NCI-H2171 treated with DMSO at 0.1 percent for 48 hours (cell line): ENCODE measurements at places on chromosomes 16 and 17.

GRCh38 chr16:3148256-3149192 lies 13.7 kb downstream of the ZNF213 start:
- no peak for DNase-seq

DNA sequence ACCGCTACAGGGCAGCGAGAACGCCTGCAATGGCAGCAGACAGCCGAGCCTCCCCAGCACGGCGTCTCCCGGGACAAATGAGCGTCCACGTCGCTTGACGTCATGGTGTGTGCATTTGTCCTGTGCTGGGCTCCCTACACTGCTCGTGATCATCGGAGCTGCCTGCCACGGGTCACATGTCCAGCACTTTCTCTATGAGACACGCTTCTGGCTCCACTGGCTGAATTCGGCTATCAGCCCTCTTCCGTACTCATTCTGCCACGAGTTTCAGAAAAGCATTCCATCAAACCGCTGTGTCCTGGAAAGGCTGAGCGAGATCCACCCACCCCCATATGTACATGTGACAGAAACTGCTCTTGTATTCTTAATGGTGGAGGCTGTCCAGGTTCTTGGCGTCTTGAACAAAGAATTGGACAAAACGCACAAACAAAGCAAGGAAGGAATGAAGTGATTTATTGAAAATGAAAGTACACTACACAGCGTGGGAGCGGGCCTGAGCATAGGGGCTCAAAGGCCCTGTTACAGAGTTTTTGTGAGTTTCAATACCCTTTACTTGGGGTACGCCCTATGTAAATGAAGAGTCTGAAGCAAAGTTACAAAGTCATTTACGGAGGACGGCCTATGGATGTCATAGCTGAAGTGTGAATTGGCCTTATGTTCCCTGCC lies 28.5 kb upstream of the SHCBP1 start:
- DNase-seq: no peak

DNA sequence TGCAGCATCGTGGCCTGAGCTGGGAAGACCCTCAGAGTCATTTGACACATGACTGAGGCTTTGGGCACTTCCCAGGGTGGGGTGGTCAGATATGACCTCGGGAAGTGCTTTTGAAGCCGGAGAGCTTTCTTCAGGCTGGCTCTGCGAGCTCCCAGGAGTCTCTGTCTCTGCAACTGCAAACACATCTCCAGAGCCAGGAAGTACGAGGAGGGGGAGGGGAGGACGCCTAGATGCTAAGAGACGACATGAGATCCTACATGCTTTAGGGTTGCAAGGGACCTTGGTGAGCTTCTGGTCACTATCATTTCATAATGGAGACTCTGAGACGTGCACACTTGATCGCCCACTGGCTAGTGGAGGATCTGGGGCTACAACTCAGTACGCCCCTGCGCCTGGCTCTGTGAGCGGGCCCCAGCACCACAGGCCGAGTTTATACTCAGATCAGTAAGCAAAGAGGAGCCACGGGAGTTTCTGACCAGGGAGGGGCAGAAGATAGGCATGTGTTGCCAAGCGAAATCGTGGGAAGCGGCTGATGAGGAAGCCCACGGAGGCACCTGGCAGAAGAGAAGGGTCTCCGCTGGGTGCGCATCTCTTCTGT lies 527 bp upstream of the MGAT5B start:
- DNase-seq: no peak

GRCh38 chr16:70600730-70601129 lies 45.6 kb upstream of the IL34 start:
- DNase-seq: no peak

GRCh38 chr17:77373299-77374169 lies 232.8 kb downstream of the SEC14L1 start:
- DNase-seq: peak; percentile 41

- DNase-seq: no peak
Observed at GRCh38 chr16:652454-653305, 3.5 kb downstream of the WDR90 start.

- DNase-seq: no peak
Observed at GRCh38 chr17:2250140-2251095, 53.2 kb downstream of the SMG6 start.

DNA sequence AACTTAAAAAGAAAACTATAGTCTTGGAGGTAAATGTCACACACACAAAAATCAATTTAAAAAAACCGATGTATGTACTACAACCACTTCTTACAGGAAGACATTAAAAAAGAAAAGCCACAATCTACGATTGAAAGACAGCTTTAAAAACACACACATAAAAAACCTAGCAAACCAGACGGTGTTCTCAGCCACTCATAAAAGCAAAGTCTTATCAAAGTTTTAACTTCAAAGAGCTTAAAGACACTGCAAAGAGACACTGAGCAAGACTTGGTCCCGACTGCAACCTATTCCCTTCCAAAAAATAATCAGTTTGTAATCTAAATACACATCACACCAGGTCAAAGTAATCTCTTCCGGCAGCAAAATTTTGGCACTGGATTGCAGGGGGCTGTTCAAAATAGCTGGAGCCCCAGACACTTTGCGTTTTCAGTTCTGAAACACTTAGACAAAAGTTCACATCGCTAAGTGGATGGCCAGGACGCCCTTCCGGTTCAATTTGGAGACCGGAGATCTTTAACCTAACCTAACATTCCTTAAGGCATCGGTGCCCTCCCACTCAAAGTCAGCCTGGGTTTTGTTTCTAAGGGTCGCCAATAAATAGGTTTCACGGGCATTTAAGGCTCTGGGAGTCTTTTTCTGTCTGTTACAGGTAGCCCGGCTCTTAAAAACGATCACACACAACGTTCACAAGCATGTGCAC lies 2.6 kb downstream of the ZCCHC14 start:
- no peak for DNase-seq

GRCh38 chr16:50838885-50839284 lies 97.0 kb downstream of the CYLD start:
- DNase-seq: no peak

GRCh38 chr16:10754941-10755340 lies 11.3 kb downstream of the NUBP1 start:
- no peak for DNase-seq

- DNase-seq: no peak
Observed at GRCh38 chr16:84594725-84595038, 23.2 kb downstream of the COTL1 start.

DNA sequence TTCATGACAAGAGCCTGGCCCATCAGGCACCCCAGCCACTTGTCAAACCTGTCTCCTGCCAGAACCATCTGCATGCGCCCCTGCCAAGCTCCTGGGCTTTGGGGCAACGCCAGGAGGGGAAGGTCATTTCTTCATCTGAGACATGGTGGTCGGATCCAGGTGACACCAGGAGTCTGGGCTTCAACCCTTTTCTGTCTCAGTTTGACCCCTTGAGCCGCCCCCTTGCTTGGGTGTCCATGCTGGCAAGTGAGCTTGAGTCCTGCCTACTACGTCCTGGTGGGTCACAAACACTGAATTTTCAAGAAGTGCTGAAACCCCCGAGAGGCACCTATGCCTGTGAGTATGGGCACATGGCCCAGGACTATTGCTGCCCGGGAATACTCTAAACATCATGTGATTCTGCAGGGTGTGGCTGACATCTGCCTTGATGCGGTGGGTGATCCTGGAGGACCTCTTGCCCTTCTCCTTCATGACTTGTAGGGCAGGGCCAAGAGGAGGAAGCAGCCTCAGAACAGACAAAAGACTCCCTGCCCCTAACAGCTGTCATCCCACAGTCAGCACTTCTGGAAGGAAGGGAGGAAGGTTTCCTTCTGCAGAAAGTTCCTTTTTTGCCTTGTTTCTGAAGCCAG lies 43.4 kb downstream of the TNFRSF13B start:
- peak; percentile 40 for DNase-seq

GRCh38 chr17:27463235-27463677 lies 7.0 kb downstream of the KSR1 start:
- DNase-seq: no peak

DNA sequence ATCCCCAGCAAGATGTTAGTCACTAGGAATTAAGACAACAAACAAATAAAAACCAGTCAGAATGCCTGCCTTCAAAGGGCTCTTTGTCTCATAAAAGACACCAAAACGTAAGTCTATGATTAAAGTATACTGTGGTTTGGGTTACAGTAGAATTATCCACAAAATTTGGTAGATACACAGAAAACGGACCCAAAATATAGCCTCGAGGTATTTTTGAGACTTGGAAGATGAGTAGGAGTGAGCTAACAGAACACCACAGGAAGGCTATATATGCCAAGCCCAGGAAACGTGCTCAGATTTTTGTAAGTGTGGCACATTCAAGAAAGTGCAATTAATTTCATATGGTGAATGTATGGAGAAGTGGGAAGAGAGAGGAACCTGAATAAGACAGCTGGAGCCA lies 831.4 kb downstream of the CDH11 start:
- DNase-seq: no peak

DNA sequence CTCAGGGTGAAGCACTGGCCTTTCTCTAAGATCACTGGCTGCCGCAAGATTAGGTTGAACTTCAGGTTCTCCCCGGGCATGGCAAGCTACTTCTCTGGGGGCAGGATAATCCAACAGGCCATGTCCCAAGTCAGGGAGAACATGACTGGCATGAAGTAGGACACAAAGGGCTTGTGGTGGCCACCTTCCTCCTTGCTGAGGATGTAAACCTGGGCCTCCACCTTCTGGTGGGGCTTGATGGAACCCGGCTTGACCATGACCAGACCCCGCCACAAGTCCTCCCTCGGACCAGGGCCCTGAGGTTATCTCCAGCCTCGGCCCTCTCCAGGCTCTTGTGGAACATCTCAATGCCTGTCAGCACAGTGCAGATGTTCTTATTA lies 211.1 kb upstream of the WSB1 start:
- DNase-seq: no peak

GRCh38 chr16:60463986-60464385 lies 1572.3 kb downstream of the CDH8 start:
- no peak for DNase-seq

GRCh38 chr16:52229471-52229870 lies 317.5 kb downstream of the TOX3 start:
- no peak for DNase-seq

DNA sequence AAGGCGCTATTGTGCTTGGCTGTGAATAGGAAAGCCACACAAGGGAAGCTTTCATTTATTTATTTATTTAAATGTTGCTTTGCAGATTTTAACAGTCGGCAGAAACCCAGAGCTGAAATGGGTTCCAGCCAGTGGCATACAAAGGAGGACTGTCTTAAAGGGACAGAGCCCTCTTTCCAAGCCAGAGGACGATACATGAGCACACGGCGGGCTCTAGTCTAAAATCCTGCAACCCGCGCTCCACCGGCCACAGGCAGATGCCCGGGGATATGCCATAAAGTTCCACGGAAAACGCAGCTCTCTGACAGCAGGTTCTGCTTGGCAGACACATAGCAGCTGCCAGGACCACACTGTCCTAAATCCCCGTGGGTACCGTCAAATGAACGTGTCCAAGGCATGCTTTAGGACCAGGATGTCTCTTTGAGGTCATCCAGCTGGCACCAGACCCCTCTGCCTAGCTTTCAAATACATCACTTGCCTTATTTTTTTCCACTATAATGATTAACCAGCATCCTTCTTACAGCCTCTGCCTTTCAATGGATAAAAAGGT lies 64.6 kb downstream of the CYTH1 start:
- peak; percentile 49 for DNase-seq

DNA sequence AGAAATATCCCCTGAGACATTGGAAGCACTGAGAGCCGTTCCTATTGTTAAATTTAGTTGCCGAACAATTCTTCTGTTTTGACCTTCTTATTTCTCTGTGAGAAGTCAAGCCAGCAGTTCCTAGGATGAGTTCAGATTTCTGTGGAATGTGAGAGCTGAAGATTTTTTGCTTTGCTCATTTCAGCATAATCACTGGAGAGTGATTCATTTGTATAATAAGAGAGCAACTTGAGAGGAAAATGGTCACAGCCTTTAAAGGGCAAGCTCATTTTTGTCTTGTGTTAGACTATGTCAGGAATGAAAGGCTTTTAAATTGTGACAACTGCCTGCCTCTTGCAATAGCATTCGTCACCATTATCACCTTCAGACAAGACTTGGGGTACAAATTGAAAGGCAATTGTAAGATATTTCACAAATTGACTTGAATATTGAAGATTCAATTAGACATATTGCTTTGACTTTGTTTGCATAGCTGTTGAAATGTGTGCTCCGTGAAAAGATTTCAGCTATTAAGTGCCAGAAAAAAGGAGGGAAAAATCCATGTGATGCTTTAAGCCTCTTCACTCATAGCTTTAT lies 900.0 kb upstream of the GOT2 start:
- no peak for DNase-seq

DNA sequence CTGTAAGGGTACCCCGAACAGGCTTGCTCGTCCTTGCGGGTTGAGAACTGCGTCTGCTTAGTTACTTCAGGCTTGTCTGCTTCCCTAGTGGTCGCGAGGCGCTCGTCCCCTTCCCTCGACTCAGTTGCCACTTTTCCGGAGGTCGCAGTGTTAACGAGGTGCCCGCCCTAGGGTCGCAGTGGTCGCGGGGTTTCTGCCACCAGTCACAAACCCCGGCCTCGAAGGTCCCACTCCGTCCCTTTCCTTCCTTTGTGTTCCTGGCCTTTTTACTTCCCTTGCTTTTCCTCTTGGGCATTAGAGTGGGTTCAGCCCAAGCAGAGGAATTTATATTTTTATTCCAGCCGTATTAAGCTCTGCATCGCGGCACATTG lies 299 bp downstream of the NUP85 start:
- peak; percentile 40 for DNase-seq

- DNase-seq: no peak
Observed at GRCh38 chr17:6558932-6559752, 2.8 kb upstream of the PITPNM3 start.

GRCh38 chr17:63826468-63827001 lies 696 bp upstream of the PSMC5 start:
- DNase-seq: no peak
